ENCODE measurements at places on chromosomes 16 and 17.

DNA sequence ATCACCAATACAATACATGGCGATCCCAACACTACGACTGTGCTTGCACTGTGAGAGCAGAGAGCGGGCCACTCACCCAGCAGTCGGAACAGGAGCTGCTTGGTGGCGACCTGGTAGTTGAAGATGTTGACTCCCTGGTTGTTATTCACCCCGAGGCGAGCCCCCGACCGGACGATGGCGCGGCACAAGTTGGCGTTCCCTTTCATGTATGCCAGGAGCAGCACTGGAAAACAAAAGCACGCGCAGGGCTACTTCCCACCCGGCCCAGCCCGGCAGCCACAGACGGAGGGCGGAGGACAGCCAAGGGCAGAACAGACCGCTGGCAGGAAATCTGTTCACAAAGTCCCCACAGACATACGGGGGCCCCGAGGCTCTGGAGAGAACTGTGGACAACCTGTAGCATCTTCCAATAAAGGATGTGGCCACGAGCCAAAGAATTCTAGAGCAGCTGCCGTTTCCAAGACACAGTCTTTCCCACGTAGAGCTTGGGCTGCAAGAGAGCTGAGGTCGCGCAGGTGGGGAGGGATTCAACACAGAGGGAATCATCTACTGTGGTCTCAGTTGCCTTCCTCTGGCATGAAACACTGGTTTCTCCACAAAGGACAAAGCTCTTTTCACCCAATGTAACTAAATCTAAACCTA is 27.8 kb downstream of the CYB5D2 start:
- DNase-seq = no peak

DNA sequence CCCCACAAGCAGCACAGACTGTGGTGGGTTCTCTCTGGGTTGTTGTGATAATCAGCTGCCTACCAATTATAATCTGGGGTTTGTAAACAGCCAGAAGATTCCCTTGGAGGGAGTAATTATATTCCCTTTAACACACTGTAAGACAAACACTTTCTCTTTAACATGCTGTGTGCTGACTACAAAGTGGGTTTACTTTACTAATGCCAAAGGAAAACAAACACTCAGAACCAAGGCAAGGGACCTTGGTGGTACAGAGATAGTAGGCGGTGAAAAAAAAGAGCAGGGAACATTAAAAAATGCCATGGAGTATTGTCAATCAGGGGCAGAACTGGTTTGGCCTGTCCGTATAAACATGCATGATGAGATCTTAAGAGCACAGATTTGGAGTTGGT is 3.0 kb upstream of the VAT1L start:
- DNase-seq = no peak

DNA sequence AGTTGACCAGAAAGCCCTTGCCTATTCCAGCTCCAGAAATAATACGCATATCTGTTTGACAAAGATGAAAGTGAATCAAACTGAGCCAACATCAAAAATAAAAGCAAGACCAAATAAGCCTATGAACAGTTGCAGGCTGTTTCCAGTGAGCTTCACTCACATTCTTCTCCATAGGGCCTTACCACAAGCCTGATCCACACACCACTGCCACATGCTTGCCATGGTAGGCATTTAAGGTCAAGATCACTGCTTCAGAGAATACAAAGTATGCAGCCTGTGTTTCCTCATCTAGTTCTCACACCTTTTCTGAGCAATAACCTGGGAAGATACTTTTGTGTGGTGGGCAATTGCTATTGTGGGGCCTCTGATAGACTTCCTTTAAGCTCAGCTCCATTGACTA is 1060.2 kb downstream of the CDH11 start:
- DNase-seq = no peak

GRCh38 chr17:42665581-42666001 is 6.5 kb downstream of the TUBG2 start:
- no peak for DNase-seq

DNA sequence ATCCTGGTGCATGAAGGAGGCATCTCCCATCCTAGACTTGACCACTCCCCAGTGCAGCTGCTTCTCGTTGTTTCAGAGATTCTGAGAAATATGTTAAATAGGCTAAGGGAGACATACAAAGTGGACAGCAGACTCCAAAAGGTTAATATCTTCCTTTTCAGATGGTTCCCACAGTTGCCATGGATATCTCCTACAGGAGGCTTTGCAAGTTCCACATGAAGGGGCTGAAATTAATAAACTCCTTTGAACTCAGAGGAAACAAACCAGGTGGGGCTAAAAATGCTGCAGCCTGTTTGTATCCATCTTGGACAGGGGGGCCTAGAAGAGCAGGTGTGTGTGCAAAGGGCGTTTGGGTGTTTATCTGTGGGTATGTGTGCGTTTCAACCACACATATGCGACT is 257.4 kb upstream of the XYLT1 start:
- DNase-seq = no peak

GRCh38 chr16:1184156-1184868 is 31.4 kb downstream of the CACNA1H start:
- DNase-seq = no peak

GRCh38 chr16:28900601-28901000 is 22.3 kb downstream of the ATP2A1 start:
- DNase-seq = no peak

- DNase-seq = no peak
These were observed 3.8 kb upstream of the ZNF764 start for GRCh38 chr16:30562021-30562420.

DNA sequence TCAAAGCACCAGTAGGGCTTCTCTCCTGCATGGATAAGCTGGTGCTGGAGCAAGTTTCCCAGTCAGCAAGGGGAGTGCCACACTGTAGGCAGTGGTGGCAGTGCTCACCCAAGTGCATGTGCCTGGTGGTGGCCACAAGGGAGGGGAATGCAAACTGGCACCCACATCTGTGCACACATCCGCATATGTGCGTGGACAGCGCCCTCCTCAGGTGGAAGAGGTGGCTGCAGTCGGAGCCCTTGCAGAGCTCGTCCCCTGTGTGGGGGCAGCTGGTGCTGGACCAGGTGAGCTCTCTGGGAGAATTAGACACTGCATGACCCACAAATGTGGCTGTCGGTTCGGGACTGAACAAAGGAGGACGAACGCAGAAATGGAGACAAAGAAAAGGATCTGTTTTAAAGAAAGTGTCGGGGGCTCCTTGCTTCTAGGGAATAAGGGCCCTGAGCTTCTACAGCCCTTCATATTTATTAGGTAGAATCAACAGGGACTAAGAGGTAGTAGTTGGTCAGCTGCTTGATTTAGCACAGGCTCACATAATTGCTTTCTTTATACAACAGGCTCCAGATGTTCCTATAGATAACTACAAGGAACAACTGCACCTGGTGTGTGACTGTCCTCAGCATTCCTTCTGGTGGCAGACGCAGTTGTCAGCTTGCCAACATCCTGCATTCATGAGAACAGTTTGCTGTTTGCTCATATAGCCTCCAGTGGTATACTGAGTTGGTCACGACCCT is 5.3 kb upstream of the ZNF689 start:
- no peak for DNase-seq

GRCh38 chr16:71410146-71410545 is 31.7 kb downstream of the TLE7 start:
- no peak for DNase-seq

- DNase-seq = no peak
These were observed 1.8 kb downstream of the PRSS22 start for GRCh38 chr16:2856061-2856670.

DNA sequence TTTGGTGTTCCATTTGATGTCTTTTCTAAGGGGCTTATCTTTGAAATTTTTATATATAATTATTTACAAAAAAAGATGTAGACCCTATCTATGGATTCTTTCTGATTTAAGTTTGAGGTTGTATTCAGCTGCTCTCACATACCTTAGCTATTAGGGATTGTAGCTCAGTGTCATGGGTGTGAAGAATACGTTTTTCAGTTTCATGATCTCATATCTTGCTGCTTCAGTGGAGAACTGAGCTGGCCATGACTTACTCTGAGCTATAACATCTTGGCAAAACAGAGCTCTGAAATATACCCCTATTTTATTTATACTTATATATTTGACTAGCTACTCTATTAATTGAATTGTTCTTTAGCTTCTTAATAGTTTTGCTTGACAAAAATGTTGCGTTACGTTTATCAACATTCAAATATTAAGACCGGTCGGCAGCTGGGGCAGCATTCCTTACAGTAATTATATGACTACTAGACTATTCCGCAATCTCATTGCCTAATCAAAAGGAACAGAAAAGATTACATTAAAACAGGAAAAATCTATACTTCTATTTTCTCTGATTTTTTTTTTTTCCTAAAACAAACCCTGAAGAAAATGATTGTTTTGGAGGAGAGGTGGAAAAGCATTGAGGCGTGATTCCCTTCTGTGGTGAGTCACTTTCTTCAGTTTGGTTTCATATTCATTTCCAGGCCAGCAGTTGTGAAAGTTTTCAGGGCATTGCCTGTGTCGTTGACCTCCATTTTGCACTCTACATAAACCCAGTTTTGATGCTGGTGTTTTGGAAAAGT is 24.1 kb upstream of the KRT24 start:
- DNase-seq = no peak

GRCh38 chr16:87534030-87534653 is 41.3 kb upstream of the ZCCHC14 start:
- DNase-seq = no peak

- DNase-seq = no peak
These were observed 16.2 kb downstream of the BEAN1 start for GRCh38 chr16:66443269-66443652.

DNA sequence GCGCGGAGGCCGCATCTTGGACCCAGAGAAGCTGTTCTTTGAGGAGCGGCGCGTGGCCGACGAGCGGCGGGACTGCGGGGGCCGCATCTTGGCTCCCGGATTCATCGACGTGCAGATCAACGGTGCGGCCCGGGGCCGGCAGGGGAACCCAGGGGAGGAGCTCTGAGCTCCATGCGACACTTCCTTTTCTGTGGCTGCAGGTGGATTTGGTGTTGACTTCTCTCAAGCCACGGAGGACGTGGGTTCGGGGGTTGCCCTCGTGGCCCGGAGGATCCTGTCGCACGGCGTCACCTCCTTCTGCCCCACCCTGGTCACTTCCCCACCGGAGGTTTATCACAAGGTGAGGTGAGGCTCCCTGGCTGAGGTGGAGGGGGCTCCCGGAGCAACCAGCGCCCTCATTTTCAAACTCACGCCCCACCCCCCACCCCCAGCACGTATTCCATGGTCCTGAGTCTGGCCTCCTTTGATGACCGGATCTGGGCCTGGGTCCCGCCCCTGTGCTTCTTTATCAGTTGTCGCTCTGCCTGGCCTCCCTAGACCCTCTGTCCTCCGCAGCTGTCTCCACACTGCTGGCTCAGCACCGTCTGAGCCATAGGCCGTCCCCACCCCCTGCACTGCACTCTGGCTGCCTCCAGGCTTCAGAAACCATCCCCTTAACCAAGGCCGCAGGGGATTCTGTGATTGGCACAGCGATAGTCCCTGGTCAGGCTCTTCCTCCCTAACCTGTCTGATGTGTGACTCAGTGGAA is 787 bp downstream of the AMDHD2 start:
- DNase-seq = no peak

DNA sequence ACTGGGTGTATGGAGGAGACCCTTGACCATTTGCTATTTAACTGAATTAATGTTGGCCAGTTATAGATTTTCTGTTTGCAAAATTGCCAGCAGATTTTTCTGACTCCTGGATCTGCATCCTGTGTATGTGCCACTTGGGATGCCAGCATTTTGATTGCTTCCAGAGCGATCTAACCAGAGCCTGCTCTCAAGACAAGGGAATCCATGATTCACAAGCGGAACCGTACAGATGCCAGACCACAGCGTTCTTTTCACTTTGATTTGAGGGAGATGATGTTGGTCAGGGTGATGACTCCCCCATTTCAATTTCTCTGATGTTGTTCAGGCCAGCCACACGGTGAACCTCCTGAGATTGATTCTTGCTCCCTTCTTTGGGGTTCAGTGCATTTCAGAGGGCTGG is 228.7 kb downstream of the CDH13 start:
- DNase-seq = no peak

- DNase-seq = no peak
These were observed 33.5 kb downstream of the WSB1 start for GRCh38 chr17:27327397-27327796.

DNA sequence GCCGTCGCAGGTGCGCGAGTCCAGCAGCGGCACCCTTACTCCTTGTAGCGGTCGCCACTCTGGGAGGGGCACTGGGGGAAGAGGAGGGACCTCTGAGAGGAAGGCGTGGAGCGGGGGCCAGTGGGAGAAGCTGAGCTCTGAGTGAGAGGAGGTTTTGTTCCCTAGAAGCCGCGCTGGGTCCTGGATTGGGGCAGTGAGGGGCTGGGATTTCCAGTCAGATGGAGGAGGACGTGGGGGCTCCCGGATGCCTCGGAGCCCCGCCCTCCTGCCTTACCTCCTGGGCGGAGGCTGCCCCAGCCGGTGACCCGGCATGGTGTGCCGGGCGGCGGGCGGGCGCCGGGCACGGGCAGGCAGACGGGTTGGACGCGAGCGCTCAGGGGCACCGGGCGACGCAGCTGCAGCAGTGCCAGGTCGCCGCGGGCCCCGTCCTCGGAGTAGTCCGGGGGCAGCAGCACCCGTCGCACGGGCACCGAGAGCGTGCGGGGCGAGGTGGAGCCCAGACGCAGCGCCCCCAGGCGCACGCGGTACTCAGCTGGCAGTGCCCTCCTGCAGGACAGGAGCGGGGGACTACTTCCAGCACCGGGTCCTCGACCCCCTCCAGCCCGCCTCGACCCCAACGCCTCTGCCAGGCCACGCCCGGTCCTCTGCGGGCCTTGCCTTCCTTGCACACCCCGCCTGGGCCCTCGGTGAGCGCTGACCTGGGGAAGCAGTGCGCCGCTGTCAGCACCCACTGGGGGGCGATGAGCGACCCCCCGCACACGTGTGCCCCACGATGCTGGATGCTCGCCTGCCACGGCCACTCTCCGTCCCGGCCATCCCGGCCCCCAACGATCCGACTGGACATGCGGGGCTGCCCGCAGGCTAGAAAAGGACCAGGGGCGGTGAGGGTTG is 2.0 kb downstream of the PRSS33 start:
- no peak for DNase-seq

GRCh38 chr17:55883149-55883548 is 132.3 kb downstream of the PCTP start:
- DNase-seq = no peak

GRCh38 chr17:31743797-31744196 is 115.2 kb downstream of the COPRS start:
- no peak for DNase-seq

DNA sequence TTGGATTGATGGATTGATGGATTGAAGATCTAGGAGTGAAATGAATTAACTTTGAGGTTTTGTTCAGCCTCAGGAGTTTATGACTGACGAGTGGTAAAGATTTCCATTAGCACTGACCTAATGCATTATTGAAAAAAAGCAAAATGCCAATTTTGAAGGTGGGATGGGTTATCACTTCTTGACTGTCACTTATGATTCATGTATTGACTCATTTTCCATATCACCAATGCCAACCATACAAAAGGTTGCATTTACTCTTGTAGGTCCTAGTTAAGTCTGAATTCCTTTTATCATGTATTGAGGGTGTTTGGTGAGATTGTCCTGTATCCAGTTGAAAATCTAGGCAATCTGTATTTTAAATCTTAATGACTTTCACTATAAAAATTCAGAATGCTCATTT is 57.6 kb downstream of the KNOP1 start:
- DNase-seq = no peak

- DNase-seq = no peak
These were observed 54.8 kb downstream of the PSMD12 start for GRCh38 chr17:67311575-67311974.
